Stimulated activated CD4-positive, alpha-beta T cell treated with anti-CD3 and anti-CD28 coated beads, Interleukin-15, amount 100 ng/mL, for 24 hours (primary cell): ENCODE measurements at places on chromosomes 7 and 10.
A peak's percentile ranks its signal among the peaks of the same experiment; 100 is the strongest.

DNA sequence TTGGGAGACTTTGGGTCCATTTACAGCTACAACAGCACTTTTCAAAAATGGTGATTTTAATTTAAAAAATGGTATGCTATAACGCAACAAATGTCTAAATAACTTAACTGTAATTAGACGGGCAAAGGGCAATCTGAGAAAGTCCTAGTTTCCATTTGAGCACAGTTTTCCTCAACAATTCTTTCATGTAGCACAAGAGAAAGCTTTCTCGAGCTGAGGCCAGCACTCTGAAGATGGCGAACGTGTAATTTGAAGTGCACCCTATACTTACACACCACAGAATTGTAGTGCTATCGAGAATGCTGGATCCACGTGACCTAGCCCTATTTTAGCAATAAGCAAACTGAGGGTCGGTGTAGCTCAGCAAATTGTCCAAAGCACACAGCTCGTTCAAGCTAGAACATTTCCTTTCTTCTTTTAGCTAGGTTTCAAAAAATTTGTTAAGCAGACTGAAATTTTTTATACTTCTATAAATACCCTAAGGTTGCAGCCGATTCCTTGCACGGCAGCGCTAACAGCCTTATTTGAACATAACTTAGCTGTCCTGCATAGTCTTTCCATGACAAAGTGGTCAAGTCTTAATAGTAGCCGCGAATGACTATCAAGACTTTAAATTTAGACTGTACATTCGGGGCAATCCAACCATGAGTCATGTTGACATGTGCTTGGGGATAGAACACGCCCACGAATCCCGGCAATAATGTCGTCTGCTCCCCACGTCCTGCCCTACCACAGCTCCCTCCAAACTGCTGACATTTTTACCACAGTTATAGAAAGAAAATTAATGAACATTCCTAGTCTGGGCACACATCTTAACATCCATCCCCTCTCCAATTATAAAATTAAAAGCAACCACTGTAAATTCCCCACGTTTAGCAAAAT, 10.0 kb downstream of the KLF6 start:
- peak; percentile 39 for DNase-seq

GRCh38 chr10:86350897-86351296, 15.7 kb downstream of the GRID1 start:
- no peak for DNase-seq

DNA sequence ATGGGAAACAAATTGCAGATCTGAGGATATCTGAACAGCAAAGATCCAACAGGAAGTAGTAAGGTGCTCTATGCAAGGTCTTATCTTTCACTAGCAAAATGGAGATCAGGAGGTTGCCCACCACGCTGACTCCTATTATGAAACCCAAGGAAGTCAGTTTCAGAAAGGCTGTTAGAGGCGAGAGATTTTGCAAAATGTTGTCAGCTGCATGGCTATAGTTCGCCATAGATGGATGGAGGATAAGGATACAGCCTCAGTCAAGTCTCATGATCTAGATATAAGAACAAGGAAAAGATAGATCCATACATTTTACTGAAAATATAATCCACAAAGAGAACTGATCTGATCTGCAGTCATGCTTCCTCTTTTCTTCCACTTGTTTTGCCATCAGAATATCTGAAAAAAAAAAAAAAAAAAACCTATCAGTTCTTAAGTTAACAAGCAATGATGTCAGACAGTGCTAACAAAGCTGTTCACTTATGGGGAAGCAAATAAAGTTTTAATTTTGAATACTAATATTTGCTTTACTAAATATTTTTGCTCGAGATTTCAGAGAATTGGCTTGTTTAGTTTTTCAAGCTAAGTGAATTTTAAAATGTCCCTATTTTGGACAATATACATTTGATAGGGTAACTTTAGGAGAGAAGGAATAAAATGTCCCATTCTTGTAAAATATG, 2.0 kb downstream of the GPR85 start:
- no peak for DNase-seq

GRCh38 chr7:3859431-3859830, 558.4 kb downstream of the SDK1 start:
- no peak for DNase-seq

- no peak for DNase-seq
Measured at GRCh38 chr10:17808971-17809841, at the start of gene MRC1. Gene MRC1 (plus strand): TSS chr10:17809348. CDS start chr10:17809466, 118 bp downstream.

DNA sequence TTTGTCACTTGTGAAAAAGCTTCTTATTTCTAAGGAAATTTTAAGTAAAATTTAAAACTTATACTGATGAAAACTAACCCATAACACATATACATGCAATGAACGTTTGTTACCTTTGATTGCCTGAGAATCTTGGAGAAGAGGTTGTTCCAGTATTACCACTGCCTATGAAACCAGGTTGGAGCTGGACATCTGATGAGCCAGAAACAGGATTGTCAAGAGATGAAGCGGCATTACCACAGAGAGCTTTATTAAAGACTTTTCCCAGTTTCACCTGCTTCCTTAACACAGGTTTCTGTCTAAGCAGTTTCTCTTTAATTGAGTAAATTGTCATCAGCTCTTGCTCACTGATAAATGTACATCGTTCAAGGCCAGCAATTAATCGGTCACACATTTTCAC, 9.0 kb upstream of the KIF20B start:
- DNase-seq = no peak

- peak; percentile 27 for DNase-seq
Measured at GRCh38 chr10:102775935-102776669, 32.4 kb downstream of the WBP1L start.

DNA sequence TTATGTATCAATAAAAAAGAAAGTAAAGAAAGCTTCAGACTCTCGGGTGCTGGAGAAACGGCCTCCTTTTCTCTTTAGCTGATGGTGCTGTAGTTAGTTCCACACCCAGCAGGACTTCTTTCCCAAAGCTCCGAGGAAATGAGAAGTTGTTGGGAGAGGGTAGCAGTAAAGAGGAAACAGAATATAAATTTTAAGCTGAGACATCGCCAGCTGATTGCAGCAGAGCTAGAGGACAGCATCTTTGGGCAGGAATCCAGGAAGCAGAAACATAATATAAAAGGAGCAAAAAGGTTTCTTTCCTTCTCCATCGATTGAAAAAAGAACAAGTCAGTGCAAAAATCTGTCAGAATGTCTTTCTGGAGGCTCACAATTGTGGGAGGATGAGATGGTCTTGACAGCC, 616.9 kb upstream of the FOXK1 start:
- DNase-seq = no peak

DNA sequence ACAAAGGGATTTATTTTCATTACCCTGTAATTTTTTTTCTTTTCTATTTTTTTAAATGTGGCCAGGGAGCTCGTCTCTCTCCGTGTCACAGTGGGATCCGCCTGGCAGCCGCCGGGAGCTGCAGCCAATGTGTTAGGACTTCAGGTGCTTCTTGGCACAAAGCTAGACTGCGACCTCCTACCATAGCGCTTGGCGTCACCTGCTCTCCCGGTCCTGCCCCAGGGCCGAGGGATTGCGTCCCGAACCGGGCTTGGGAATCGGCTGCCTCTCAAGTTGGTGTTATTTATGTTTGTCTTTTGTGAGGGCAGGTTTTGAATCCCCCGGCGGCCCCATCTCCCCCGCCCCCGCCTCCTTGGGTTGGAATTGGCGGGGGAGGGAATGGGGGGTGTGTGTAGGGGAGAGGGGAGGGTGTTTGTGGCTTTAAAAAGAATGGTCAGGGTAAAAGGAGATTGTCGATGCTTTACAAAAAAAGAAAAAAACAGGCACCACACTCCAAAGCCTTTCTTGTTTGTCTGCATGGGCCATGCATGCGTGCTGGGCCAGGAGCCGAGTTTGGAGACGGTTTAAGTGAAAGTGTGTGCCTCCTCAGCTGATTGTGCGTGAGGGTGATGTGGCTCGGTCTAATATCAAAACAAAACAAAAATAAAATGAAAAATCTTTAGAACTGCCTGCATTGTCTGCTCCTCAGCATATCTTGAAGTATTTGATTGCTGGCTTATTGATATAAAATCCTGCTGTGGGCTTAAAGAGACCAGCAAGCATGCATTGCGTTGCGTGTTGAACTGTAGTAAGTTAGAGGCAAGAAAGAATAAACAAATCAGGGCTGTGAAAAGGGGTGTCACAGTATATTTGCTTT, 1.2 kb downstream of the PPP1R9A start:
- DNase-seq = peak; percentile 2

- DNase-seq = no peak
Measured at GRCh38 chr7:152998420-152998819, 238.9 kb downstream of the ACTR3B start.

DNA sequence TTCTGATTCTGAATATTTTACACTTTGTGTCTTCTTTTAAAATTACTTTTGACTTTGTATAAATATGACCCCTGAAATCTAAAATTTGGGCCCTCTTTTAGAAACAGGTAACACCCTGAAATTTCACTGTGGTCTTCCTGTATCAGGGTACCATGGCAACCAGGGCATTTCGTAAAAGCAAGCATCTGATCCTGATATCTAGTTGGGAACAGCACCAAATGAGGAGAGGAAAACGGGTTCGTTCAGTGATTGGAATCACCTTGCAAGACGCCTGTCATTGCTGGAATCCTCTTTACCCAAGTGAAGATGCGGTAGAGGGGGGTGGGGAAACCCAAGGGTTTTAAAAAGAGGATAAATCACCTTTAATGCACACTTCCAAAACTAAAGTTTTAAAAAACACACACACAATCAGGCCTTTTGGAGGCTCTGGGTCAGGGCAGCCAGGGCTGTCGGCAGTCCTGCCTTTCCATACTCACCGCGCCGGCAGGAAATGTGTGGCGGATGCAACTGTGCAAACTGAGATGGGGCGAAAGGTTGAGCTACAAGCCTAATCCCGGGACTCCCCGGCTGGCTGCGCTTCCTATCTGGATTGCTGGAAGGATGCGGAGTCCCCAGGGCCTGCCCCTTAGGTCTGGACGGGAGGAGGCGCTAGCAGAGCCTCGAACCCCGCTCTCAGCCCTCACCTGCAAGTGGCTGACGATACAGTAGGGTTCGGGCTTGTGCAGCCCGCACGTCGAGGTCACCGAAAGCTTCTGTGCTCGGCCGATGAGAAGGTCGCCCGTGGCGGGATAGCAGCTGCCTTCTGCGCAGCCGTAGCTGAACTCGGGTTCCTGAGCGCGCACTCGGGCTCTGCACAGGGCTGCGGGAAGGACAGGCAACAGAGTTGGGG, 1.8 kb downstream of the LAMB1 start:
- DNase-seq = peak; percentile 14

DNA sequence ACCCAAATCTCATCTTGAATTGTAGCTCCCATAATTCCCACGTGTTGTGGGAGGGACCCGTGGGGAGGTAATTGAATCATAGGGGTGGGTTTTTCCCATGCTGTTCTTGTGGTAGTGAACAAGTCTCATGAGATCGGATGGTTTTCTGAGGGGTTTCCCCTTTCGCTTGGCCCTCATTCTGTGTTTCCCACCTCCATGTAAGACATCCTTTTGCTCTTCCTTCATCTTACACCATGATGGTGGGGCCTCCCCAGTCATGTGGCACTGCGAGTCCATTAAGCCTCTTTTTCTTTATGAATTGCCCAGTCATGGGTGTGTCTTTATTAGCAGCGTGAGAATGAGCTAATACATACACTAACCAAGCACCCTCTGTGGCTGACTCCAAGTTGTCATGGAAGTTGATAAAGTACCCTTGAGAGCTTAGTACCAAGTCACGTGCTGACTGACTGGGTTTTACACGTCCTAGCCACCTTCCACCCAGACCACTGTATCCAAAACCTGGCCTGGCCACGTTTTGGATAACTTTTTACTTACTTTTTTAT, 614.4 kb downstream of the SDK1 start:
- peak; percentile 6 for DNase-seq
